ENCODE measurements at places on chromosomes 1 and 21.

GRCh38 chr1:208106218-208106617 is 138.0 kb downstream of the PLXNA2 start:
- no peak for DNase-seq

GRCh38 chr1:46613661-46614603 is 2.7 kb downstream of the MOB3C start:
- DNase-seq = peak; percentile 87

DNA sequence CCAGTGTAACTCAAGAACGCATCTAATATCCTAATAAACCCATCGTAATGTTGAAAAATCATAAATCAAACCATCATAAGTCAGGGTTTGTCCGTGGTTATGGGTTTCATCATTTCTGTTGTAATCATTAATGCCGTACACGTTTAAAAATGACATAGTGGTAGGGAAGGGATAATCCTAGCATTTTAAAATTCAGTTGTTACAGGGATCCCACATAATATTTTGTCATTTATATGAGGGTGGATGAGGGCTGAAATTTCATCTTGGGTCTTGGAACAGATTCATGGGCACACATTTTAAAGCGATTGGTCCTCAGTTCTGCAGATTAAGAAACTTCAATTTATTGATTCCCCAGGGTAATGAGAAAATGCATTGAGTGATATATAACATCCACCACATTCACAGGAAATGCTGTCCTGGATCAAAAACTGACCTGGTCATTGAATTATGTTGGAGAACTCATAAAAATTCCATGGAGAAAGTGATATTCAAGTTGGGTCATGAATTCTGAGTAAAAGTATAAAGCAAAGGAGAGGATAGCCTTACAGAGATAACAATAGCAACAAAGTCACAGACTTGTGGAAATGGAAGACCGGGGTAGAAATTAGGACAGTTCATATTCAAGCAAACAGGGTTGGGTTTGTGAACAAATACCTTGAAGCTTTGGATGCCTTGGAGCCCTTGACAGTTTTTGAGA is 1527.3 kb upstream of the TPTE start:
- DNase-seq = no peak

DNA sequence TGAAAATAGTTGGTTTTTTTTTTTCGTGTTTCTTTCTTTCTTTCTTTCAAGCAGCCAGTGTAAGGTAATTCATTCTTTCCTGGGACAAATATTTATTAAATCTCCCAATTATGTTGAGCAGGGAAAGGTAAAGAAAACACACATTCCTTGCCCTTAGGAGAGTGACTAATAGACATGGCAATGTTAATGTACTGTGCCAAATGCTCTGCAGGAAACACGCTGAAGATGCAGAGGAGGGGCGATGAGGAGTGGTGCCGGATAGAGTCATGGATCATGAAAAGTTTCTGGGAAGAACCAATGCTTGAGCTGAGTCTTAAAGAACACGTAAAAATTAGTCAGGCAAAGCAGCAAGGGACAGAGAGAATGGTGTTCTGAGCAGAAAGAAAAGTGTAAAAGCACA is 199.2 kb downstream of the DNM3 start:
- DNase-seq = peak; percentile 82

DNA sequence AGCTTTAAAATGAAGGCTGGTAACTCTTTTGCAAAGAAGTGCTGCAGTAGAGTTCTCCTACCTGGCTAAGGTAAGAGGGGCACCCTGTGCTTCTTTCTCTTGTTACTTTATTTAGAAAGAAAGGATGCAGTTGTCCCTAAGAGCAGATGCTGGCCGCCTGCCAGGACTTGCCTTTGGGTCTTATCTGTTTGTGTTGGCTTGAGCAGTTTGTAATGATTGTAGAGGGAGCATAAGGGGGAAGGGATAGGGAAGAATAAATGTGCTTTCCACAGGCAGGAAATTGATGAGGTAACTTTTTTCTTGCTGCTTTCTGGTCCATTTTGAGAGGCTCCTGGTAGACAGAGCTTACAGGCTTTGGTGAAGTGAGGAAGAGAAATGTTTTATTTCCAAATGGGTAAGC is 229.6 kb downstream of the HHAT start:
- no peak for DNase-seq

DNA sequence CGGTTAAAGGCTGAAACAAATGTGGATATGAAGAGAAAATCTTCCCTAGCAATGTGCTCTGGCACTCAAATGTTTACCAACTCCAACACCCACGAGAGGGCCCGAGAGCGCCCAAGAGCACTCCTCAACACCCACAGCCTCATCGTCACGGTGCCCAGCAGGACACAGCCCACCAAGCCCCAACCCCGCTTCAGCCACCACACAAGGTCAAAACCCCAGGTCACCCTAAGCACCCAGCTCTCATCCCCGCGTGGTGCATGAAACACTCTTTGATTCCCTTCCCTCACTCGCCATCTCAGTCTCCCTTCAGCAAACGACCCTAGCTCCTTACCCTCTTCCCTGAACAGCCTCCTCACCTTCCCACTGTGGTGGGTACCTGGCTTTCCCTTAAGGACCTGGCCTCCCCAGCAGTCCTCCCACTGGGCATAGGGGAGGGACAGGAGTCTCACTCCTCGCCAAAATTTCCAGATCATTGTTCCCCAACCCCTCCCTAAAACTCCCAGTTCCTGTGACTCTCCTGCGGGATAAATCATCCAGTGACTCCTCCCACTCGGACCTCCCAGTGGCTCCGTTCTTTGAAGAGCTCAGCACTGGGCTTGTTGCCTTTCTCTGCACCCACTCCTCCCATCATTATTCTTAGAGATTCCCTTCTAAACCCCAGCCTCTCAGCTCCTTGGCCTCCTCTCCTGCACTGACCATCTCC is 170.4 kb upstream of the SYT6 start:
- no peak for DNase-seq

DNA sequence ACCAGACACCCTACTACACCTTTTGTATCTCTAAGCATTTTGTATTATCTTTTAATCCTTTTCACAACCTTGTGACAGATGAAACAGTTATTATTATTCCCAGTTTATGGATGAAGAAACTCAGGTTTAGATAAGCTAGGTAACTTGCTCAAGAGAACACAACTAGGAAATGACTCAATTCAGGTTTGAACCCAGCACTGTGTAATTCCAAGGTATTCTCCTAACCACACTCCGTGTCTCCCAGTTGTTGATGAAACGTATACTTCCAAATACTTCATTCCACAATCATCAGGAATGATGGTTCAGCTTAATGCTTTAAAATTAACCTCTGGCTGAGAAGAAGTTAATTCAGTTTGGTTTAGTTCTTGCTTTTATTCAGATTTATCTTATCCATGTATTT is 51.7 kb upstream of the MRPS6 start:
- DNase-seq = peak; percentile 37

GRCh38 chr1:155003766-155004351 is 1.3 kb downstream of the ZBTB7B start:
- DNase-seq = peak; percentile 73

DNA sequence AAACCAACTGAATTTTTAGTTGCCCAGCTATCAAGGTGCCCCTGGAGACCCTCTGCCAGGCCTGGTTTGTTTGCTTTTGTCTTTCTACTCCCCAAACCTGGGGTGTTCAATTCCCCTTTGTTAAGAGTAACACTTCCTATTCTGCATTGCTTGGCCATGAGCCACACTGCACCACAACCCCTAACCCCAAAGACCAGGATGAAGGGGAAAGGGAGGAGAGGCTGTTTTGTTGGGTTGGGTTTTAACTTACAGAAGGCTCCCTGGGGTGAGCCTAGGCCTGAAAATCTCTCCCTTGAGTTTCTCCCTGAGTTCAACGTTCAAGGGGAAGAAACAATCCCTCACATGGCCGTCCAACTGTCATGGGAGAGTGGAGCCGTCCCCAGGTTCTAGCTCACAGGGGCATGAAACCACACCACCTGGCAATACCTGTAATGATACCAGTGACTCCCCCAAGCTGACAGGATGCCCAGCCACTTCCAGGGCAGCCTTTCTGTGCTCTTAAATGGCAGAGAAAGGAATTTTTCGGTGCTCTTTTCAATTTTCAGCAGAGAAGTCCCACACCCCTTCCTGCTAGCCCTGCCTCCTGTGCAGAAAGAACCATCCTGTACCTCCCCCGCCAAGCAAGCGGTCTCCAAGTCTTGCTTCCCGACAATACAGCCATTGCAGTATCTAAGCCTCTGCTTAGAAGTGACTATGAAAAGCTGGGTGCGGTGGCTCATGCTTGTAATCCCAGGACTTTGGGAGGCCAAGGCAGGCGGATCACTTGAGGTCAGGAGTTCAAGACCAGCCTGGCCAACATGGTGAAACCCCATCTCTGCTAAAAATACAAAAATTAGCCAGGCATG is 14.9 kb downstream of the SLC45A3 start:
- DNase-seq = no peak
